NCI-H2227 treated with DMSO at 0.1 percent for 48 hours (cell line): ENCODE measurements at places on chromosomes 11 and 22.

GRCh38 chr11:44574610-44575287 is 9.3 kb downstream of the CD82 start:
- DNase-seq: no peak

GRCh38 chr22:25782831-25783230 is 40.8 kb downstream of the MYO18B start:
- DNase-seq: no peak

DNA sequence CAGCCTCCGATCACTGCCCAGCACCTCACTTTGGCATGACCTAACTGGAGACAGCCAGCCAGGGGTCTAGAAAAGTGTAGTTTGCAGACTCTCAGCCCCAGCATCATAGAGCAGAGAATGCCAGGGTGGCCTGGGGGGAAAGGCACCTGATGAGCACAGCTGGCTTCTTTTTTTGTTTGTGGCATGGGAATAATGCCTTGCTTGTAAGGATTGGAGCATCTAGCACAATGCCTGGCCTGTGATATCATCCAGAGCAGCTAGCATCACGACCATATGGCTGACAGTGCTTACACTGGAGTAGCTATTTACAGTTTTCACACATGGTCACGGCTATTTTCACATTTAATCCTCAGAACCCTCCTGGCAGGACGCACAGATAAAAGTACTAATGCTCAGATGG is 594.8 kb upstream of the B3GAT1 start:
- DNase-seq: no peak

DNA sequence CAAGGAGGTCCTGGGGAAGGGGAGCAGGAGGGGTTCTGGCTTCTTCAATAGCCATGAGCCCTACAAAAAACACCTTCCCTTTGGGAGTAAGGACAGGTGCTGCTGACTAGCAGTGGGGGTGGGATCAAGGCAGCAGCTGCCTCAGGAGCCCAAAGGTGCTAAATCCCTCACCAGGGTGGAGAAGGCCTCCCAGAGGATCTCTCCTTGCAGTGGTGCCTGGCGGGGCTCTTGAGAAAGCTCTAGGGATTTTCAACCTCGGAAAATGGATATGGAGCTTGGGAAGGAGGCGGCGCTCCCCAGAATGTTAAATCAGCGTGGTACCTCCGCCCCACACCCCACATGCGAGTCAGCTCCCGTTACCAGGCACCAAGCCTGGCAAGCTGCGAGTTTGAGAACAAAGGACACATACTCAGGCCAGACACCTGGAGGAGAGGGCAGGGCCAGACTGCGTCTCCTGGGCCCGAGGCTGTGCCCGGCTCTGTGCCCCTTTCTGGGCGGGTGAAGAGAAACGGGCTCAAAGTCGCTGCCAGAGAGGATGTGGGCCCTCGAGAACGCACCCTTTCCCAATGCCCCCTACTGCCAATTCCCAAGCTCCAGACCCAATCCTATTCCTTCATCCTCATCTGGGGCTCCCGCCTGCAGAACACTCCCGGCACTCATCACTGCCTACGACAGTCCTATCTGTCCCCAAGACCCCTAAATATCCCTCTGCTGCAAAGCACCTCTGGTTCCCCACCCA is 139.0 kb downstream of the BRD1 start:
- no peak for DNase-seq

DNA sequence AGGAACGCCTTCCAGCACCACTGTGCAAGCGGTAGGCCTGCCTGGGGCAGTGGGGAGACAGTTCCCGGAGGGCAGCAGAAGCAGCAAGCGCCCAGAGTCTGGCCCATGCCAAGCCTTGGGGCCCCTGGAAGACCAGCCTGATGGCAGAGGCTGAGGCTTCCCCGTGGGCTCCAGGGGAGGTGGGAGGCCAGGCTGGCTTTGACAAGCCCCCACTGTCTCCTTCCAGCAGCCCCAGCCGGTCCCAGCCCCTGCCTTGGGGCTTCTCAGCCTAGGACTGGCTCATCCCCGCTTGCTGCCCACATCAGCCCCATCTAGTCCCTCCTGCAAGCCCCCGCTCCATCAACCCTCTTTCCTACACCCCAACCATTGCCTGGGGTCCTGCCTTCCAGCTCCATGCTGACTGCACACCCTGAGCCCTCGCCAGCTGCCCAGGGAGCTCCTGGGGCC is 46.7 kb downstream of the IGF2 start:
- no peak for DNase-seq

DNA sequence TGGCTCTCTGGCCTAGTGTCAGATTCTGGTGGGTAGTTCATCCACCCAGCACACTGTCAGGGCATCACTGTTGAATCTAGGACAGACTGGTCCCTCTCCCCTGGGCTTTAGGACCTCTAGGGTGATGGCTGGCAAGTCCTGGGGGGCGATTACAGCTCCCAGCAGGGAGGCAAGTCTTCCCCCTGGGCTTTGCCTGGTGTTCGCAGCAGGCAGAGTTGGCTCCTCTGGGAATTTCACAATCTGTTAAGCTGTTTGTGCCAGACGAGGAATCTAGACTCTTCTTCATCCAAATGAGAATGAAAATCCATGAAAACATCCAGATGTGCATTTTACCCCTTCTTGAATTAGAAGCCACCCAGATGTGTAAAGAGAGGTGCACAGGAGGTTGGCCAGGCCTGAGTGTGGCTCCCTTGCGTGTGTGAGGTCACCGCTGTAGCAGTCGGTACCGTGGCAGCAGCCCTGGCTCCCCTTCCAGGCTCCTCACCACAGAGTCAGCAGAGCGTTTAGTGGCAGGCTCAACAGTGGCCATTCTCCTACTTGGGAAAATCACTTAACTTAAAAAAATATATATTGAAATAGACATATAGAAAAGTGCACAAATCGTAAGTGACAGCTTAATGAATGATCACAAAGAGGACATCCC is 99.9 kb upstream of the TBCEL start:
- no peak for DNase-seq
